ENCODE measurements at places on chromosomes 5 and 9.

DNA sequence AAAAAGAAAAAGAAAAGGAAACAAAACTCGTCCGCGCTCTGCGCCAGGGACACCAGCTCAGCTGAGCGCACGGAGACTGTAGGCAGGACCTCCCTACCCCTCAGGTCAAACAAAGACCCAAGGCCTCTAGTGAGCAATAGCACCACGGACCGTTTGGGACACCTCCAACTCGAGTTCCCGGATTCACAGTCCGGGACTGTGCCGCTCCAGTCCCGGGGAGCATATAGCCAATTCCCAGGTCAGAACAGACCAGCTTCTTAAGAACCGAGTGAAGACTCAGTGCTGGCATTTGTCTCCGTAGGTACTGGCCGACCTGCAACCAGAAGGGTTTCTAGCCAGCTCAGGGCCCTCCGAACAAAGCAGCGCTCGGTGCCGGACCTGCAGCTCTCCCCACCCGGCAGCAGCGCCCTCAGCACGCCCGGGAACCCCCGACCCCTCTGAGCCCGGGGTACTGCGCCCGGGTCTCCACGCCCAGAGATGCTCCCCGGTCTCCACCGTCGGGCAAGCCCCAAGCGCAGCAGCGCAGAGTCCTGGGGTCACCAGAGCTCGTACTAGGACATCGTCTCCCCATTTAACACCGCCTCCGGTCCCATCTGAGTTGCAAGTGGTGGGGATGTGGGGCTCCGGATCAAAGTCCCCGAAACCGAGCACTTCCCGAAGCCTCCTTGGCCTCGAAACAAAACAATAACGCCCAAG is 591 bp downstream of the ABCA1 start:
- peak; percentile 63 for DNase-seq

- DNase-seq: no peak
Observed at GRCh38 chr5:132622608-132623007, 35.4 kb upstream of the IL13 start.

- no peak for DNase-seq
Observed at GRCh38 chr9:116137581-116137980, 16.0 kb upstream of the PAPPA start.

DNA sequence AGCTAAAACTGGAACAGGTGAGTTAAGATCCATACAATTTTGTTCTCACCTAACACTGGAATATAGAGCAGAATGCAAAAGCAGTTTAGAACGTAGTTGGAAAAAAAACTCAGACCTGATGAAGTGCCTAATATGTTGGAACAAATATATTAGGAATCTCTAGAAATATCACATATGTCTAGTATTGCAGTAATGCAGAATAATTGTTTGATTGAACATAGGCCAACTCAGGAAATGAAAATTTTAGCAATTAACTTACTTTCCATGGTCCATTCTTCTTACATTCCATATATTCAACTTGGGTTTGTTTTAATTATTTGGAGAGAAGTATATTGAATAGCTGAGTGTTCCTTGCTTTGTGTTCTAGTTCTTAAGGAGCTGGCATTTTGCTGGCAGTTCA is 111.8 kb upstream of the ADAMTSL1 start:
- no peak for DNase-seq

DNA sequence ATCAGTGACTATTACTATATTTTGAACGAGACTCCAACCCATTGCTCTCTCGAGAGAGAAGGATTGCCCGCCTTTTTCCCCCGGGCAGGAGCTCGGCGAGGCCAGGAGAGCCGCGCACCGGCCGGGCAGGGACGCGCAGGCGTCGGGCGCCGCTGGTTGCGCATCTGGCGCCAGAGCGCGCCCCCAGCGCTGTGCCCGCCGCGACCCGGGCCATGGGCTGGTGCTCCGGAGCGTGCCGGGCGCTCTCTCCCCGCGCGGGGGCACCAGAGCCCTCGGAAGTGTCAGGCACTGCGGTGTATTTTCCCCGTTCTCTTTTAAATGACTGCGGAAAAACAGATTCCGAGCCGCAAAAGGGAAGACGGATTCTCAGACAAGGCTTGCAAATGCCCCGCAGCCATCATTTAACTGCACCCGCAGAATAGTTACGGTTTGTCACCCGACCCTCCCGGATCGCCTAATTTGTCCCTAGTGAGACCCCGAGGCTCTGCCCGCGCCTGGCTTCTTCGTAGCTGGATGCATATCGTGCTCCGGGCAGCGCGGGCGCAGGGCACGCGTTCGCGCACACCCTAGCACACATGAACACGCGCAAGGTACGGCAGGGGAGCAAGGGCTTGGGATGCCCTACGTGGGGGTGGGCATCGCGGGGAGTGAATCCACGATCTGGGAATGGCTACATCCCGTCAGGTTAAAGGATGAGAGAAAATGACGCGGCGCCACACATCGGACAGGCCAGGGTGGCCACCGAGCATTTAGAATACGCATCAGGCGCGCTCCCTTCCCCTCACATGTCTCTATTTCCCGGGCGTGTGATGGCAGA is 1.1 kb upstream of the NTRK2 start:
- DNase-seq: peak; percentile 80

DNA sequence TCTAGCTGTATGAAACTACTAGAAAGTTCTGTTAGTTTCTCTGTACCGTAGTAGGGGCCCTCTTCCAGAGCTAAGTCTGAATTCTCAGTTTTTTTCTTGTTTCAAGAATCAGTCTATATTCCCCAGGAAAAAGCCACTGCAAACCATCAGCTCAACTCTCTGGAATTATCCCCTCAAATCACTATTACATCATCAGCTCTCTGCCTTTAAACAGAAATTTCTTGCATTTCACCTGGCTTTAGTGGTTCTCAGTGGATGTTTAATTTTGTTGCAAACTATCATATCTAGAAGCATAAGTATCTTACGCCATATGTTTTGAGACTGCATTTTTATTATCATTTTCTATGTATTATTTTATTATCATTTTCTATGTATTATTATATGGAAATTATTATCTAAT is 55.2 kb upstream of the PPP2CA start:
- no peak for DNase-seq

- DNase-seq: no peak
Observed at GRCh38 chr9:36902080-36902716, 131.9 kb downstream of the PAX5 start.

GRCh38 chr9:114341152-114341830 is 11.6 kb downstream of the ORM2 start:
- no peak for DNase-seq

- DNase-seq: no peak
Observed at GRCh38 chr5:1294835-1295649, at the start of gene TERT. Gene TERT, minus strand, starts transcription at chr5:1295068. Its CDS starts 79 bp downstream, at chr5:1294989.

- no peak for DNase-seq
Observed at GRCh38 chr9:132997591-132997990, 19.1 kb downstream of the GFI1B start.

GRCh38 chr5:138869763-138870500 is 5.2 kb downstream of the LRRTM2 start:
- DNase-seq: no peak

DNA sequence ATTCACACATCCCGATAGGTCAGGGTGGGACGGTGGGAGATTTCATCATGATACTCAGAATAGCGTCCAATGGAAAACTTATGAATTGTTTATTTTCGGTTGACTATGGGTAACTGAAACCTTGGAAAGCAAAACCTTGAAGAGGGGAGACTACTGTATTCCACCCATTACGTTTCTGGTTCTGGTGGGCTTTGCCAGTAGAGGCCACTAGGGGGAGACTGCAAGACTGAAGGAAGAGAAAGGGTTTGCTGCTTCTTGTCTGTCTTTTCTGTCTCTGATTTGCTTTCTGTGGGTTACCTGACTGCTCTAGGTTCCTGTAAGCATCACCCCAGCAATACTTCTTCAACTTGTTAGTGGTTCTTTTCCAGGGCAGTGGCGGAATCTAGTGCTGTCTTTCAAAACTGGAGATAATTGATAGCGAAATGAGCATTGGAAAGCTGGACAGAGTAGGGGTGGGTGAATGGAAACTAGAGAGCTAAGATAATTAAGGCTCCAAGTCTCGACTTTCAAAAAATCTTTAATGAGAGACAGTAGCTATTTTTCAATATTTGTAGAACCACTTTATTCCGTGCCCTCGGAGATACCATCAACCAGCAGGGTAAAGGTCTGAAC is 27.0 kb downstream of the GRIN3A start:
- DNase-seq: peak; percentile 60

GRCh38 chr5:124675931-124676846 is 70.2 kb downstream of the ZNF608 start:
- DNase-seq: no peak

DNA sequence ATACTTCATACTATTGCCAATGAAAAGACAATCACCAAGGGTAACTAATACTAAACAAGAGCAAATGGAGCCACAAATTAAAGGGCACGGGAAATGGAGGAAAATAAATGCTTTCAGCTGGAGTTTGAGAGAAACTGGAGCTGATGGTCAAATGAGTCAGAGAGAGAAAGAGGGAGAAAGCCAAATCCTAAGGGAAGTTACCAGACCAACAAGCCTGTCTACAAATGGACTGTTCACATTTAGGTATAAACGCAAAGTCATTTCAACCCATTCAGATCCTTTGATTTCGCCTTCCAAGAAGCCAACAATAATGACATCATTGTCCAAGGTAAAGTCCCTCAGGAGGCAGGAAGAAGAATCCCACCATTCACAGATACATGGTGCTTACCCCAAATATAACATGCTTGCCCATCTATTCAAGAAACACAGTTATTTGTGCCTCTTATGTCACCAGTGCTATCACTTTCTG is 351.8 kb downstream of the RAB3C start:
- DNase-seq: no peak

DNA sequence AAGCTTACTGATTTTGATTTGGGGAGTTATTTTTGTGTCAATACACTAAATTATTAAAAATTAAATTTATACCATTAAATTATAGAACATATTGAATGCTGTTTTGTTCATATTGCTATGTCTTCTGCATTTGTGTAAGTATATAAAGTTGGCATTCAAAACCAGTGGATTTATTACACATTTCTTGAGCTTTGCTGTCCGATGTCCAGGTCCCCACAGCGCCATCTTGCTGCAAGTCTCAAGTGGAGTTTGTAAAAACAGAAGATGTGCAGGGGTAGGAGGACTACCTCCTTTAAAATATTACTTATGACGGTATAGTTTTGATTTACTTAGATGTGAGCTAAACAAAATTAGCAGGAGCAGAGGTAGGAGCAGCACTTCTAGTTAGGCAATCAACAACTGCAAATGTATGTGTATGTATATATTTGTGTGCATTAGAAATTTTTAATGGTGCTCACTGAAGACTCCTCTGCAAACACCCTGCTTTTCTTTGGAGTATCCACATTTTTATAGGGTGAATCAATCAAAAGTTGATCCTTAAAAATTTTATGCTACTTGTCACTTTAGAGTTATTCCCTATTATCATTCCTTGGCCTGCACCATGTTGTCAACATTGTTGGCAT is 37.4 kb downstream of the CPEB4 start:
- peak; percentile 59 for DNase-seq

- DNase-seq: no peak
Observed at GRCh38 chr5:179311091-179311470, 34.2 kb downstream of the ADAMTS2 start.

DNA sequence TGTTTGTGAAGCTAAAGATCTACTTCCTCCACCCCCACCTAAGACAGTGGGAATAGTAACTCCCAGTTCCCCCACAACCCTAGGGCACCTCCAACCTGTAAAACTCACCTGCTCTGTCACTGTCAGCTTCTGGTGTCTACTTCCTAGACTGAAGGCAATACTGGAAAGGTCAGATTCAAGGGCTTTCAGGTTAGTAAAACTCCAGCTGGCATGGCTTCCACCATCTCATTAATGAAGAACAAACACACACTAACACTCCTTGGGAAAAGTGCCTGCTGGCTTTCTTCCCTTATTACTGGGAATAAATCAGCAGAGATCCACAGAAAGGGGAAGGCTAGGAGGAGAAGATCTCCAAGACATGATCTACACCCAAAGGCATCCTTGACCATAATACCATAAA is 109.9 kb downstream of the TMEM174 start:
- DNase-seq: no peak

- no peak for DNase-seq
Observed at GRCh38 chr9:100999906-101000544, 28.5 kb upstream of the PLPPR1 start.

DNA sequence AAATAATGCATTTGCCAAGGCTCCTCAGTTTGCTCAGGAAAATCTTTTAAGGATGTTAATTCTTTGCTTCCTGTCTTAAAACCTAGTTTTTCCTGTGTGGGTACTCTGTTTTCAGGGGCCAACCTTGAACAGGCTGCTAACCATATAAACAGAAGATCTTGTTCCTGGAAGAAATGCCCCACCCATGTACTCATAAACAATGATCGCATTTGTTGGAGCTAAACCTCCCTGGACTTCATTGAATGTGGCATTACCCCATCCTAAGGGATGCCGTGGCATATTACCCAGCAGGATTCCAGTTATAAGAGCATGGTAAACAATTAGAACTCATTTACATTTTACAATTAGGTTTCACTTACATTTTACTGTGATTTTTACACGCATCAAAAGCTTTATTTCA is 436.0 kb downstream of the ZNF608 start:
- no peak for DNase-seq

GRCh38 chr9:19465586-19466279 is 56.9 kb downstream of the ACER2 start:
- no peak for DNase-seq

DNA sequence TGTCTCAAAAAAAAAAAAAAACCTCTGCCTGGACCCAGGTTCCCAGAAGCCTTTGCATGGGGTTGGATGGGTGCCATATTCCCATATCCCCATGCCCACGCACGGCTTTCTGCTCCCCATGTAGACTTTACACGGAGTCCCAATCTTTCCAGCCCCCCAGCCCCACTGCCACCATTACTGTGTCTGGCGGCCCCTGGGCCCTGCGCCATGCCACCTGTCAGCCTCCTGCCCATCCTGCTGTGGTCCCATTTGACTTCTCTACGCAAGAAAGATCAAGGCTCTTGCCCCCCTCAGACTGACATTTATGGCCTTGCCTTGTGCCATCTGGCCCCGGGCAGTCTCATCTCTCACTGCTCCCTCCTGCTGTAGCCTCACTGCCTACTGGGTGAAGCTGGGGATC is 6.5 kb upstream of the AK1 start:
- DNase-seq: no peak

GRCh38 chr9:131447148-131447547 is 53.3 kb downstream of the PRRC2B start:
- no peak for DNase-seq

DNA sequence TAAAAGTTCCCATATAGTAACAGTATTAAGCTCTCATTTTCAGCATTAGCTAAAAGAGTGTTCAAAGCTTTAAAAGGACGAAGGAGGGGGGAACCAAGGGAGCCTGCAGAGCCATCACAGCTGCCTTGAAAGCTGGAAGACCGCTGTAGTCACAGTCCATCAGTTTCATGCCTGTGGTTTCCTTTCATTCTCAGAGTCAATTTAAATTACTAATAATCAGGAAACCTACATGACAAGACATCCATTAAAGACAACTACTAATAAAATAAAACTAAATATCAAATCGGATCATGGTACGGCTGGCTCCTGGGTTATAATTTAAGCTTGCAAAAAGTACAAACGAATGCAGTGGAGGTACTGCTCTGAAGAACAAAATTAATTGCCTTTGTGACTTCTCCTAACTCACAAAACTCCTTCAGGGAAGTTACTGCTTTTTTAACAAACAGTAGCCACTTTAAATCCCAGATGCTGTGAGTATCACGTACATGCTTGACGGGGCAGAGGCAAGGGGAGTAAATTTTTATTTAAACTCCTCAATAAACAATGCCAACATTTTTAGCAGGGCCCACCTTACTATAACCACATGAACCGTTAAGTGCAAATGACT is 213.5 kb downstream of the DENND1A start:
- DNase-seq: no peak

- DNase-seq: no peak
Observed at GRCh38 chr5:34735491-34736426, 79.6 kb downstream of the RAI14 start.

GRCh38 chr9:136711751-136712689 is at the start of gene DIPK1B:
Gene DIPK1B, plus strand, starts transcription at chr9:136712572. Its CDS starts 94 bp downstream, at chr9:136712666.
- no peak for DNase-seq

All from suppressor macrophage treated with lipopolysaccharide for 1 hour (primary cell).